Activated CD4-positive, alpha-beta memory T cell treated with anti-CD3 and anti-CD28 coated beads, Interleukin-2, amount 10 ng/mL, durations not matched to agents 7 days and 5 days (primary cell): ENCODE measurements at places on chromosomes 3 and 15. TPM values are rescaled to one million over a fixed set of nuclear protein-coding genes. Genes with fewer than 3 reads are reported as not detected.
A peak's percentile ranks its signal among the peaks of the same experiment; 100 is the strongest.

Gene TEX9
- total RNA-seq: 0.38 TPM

DNA sequence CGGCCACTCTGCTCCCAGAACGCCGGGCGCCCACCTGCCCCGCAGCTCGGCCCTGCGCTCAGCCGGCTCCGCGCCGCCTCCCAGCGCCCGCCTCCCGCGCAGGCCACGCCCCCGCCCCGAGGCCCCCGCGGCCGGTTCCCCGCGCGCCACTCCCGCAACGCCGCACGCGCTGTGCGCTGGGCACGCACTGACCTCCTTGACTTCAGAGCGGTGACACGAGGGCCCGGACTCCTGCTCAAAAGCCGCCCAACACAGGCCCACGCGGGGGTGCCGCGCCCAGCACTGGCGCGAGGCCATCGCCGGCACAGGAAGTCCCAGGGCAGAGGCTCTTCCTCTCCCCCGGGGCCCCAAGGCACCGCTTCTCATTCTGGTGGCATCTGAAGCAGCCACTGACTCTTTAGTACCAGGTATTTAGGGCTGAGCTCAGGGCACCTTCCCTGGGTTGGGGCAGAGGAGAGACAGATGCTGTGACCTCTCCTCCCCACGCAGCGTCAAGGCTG is 12.4 kb downstream of the TNK2 start:
- DNase-seq: peak; percentile 74

DNA sequence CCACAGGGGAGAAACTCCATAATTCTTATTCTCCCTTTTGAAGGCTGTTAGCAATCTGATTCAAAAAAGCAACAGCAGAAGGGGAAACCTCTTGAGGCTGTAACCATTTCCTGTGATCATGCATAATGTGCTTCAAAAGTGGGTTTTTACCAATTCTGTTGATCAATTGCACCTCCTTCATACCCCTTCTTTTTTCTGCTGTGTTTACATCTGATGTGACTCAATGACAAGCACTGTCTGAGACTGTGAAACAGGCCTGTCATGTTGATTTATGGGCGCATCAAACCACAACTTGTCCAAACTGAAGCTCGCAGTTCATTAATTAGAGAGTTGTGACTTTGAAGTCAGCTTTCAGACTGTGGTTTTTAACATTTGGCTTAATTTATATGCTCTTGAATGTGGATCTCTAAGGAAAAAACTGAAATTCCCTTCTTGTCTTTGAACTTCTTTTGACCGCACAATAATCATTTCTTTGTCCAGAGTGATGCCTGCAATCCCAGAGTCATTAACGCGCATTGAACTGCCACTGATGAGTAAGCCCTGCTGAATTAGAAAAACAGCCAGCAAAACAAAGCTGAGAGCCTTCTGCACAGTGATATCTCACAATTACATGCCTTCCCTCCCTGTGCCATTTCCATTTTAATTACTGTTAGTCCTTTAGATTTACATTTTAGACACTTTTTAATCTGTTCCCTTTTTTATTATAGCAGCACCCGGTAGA is 532.8 kb downstream of the FOXP1 start:
- DNase-seq: peak; percentile 42

Gene VPS39
- 82.3 TPM for total RNA-seq

GRCh38 chr3:147355084-147355752 is 51.1 kb downstream of the ZIC4 start:
- DNase-seq: no peak

DNA sequence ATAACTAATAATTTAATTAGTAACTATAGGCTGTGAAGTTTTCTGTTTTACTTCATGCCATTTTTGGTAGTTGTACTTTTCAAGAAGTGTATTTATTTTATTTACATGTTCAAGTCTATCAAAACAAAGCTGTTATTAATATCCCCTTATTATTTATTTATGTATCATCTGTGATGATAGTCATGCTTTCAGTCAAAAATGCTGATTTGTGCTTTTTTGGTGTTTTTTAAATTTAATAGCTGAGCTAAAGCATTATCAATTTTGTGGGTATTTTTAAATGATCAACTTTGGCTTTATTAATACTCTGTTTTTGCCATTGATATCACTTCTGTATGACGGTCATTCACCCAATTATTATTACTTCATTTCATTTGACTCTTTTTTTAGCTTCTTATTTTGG is 1229.2 kb upstream of the CADM2 start:
- no peak for DNase-seq

Gene TUSC7
- total RNA-seq: not detected

GRCh38 chr15:39919748-39920509 is at the start of gene GPR176:
GPR176 (minus strand) TSS chr15:39920266; CDS start chr15:39920026, 240 bp downstream.
- DNase-seq: peak; percentile 32

Gene KBTBD13
- total RNA-seq: not detected

- no peak for DNase-seq
Observed at GRCh38 chr15:52733088-52733487, 53.9 kb upstream of the ATOSA start.
